ENCODE measurements at places on chromosomes 12 and 14.

DNA sequence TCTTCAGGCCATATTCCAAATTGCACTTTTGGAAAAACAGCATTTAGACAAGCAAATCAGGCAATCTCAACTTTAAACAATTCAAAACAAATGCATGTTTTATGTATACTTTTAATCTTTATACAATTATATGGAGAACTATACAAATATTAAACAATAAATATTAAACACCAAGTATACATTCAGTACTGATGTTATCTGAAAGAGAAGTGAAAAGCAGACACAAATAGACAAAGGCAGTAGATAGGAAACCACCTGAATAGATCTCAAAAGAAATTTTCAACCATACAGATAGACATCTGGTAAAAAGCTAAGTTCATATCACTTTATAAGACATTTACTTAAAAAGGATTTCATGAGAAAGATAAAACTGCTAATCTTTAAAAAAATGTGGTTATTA, 65.2 kb downstream of the ZC3H14 start:
- no peak for DNase-seq
- no peak overlapping the region for H3K4me3 ChIP-seq
- no peaks in the 10 kb centered on the region for H3K27me3 ChIP-seq
- no peak overlapping the region for H3K27ac ChIP-seq

- H3K4me3 ChIP-seq, result peak overlapping the region; percentile 98
- no peaks in the 10 kb centered on the region for H3K27me3 ChIP-seq
- peak overlapping the region; percentile 93 for H3K27ac ChIP-seq
- peaks cover 33% of the 10 kb centered on the region for H3K4me1 ChIP-seq
- peaks cover 49% of the 10 kb centered on the region for H3K36me3 ChIP-seq
Observed at GRCh38 chr12:56104815-56105608, 653 bp downstream of the PA2G4 start.

DNA sequence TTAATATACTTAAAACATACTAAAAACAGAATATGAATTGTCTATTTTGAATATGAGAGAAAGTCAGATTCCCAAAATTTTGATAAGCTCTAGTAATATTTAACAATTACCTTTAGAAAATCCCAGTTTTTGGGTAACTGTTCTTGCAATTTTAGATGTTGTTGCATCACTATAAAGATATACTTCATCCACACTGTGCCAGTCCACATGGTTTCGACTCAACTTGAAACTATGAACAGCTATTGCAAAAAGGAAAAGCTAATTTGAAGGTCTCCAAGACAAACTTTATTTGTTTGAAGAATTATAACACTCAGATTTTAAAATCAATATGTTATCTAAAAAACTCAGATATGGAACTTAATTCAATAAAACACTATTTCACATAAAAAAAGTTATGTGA, 59.9 kb downstream of the DDHD1 start:
- no peak overlapping the region for H3K4me3 ChIP-seq
- H3K36me3 ChIP-seq, result peaks cover 43% of the 10 kb centered on the region
- no peaks in the 10 kb centered on the region for H3K27me3 ChIP-seq
- peaks cover 7% of the 10 kb centered on the region for H3K4me1 ChIP-seq
- DNase-seq, result no peak

DNA sequence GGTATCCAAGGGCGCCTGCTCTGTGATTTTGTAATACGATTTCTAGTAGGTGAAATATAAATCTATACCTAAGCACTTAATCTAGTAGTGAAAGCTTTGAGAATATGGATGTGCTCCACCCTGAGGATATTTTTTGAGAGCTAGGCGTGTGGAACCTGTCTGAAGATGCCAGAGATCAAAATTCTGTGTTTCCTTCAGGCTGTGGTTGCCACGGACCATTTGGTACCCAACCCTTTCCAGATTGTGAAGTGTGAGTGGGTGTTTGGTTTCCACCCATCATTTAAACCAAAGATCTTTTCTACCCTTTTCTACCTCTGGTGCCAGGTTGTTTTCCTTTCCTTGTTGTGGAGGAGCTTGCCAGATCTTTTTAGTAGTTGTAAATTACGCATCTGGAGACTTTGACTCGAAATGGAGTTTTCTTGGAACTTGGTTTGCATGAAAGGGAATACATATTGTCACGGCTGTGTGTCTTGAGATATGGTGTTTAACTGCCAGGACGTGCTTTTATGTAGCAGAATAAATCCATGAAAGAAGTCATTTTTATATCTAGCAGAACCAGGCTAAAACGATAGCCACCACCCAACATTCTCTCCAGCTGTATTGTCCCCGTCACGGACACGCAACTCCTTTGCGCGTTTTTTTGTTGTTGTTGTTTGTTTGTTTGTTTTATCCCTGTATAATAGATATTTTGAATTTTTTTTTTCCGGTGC, 2.2 kb downstream of the LRFN5 start:
- H3K4me1 ChIP-seq, result peaks cover 38% of the 10 kb centered on the region
- H3K4me3 ChIP-seq, result no peak overlapping the region
- DNase-seq, result no peak
- peaks cover 57% of the 10 kb centered on the region for H3K27me3 ChIP-seq
- H3K36me3 ChIP-seq, result no peaks in the 10 kb centered on the region

- DNase-seq, result no peak
- no peaks in the 10 kb centered on the region for H3K27me3 ChIP-seq
- H3K4me1 ChIP-seq, result peaks cover 29% of the 10 kb centered on the region
- H3K36me3 ChIP-seq, result no peaks in the 10 kb centered on the region
- no peak overlapping the region for H3K27ac ChIP-seq
- no peak overlapping the region for H3K4me3 ChIP-seq
Observed at GRCh38 chr12:6438345-6438744, 6.4 kb upstream of the CD27 start.

DNA sequence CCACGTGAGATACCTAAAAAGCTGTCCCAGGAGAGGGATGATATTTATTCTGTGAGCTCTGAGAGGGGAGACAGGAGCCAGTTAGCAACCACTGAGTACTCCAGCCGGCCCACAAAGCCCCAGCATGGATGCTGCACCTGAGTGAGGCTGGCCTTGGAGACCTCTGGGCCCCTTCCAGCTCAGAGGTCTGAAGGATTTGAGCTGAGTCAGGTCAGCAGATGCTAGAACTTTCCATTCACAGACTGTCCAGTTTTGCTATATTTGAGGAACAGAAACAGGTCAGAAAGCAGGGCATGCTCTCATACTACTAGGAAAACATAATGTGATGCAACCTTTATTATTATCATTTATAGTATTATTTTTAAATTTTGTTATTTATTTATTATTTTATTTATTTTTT, 15.0 kb upstream of the MAPKAPK5 start:
- peaks cover 9% of the 10 kb centered on the region for H3K27me3 ChIP-seq
- no peaks in the 10 kb centered on the region for H3K36me3 ChIP-seq
- no peaks in the 10 kb centered on the region for H3K4me1 ChIP-seq
- no peak overlapping the region for H3K4me3 ChIP-seq
- no peak overlapping the region for H3K27ac ChIP-seq
- DNase-seq, result no peak

DNA sequence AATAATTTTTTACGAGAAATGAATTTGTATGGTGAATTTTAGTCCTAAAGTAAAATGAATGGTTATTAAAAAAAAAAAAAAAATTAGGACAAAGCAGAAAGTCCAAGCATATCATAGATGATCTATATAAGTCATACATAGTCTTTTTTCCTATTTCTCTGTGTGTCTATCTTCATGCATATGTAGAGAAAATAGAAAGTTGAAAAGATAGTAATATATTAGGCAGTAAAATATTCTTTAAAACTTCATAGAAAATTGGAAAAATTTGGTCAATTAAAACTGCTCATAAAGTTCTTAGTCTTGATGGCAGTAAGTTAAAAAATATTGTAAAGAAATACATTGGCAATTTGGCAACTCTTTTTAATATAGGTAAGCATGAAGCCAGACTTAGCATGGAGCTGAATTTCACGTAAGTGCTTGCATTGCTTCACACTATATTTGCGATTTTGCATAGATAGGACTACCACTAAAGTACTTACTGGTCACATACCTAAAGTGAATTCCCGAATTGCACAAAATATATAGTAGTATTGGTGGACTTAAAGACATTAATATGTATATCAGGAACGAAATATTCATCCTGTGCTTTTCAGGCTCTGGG, 303.8 kb downstream of the IPO8 start:
- no peaks in the 10 kb centered on the region for H3K4me1 ChIP-seq
- H3K27me3 ChIP-seq, result no peaks in the 10 kb centered on the region
- H3K27ac ChIP-seq, result no peak overlapping the region
- H3K4me3 ChIP-seq, result no peak overlapping the region

DNA sequence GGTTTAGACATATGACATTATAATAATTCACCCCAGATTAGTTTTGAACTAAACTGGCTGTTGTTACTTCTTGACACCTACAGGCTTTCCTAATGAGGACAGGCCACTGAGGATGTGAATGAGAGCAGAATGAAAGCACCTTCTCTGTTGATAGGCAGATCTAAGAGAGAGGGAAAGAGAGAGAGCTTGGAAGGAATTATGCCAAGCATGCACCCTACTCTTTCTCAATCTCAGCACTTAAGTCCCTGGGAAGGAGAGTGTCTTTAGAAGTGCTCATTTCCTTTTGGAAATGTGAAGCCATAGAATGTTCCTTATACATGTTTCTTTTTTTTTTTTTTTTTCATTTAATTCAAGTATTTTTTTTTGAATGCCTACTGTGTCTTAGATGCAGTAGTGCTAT, 49.0 kb downstream of the TBC1D15 start:
- no peak for DNase-seq
- peaks cover 69% of the 10 kb centered on the region for H3K36me3 ChIP-seq
- no peak overlapping the region for H3K4me3 ChIP-seq
- no peak overlapping the region for H3K27ac ChIP-seq

DNA sequence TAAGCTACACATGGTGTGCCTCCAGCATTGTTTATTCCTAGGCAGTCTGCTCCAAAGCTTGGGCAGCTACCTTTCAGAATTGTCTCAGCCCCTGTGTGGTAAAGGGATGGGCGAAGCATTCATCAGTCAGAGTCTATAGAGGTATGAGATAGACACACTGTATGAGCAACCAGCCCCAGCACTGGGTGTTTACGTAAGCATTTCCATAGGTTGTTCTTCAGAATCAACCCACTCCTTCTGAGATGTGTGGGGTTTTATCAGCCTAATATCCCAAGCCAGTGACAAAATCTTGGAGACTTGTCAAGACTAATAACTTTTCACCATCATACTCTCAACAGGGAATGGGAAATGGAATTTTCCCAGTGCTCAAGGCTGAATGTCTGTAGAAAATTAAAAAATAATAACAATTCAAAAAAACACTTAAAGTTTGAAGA, 98.2 kb downstream of the BTG1 start:
- H3K4me3 ChIP-seq, result no peak overlapping the region
- H3K4me1 ChIP-seq, result peaks cover 33% of the 10 kb centered on the region
- DNase-seq, result no peak
- H3K36me3 ChIP-seq, result no peaks in the 10 kb centered on the region
- H3K27ac ChIP-seq, result no peak overlapping the region
- no peaks in the 10 kb centered on the region for H3K27me3 ChIP-seq

GRCh38 chr14:75391953-75392352, 35.9 kb upstream of the JDP2 start:
- H3K27ac ChIP-seq, result no peak overlapping the region
- H3K27me3 ChIP-seq, result no peaks in the 10 kb centered on the region

DNA sequence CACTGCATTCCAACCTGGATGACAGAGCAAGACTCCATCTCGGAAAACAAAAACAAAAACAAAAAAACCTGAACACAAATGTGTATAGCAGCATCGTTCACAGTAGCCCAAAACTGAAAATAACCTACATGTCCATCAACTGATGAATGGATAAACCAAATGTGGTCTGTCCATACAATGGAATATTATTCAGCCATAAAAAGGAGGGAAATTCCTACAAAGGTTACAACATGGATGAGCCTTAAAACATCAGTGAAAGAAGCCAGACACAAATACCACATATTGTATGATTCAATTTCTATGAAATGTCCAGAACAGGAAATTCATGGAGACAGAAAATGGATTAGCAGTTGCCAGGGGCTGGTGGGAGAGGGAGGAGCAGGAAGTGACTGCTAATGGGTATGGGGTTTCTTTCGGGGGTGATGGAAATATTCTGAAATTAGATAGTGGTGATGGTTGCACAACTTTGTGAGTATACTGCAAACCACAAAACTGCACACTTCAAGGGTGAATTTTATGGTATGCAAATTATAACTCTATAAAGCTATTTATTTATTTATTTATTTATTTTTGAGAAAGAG, 4.0 kb downstream of the MYL2 start:
- no peak overlapping the region for H3K4me3 ChIP-seq
- H3K27me3 ChIP-seq, result no peaks in the 10 kb centered on the region
- H3K27ac ChIP-seq, result no peak overlapping the region

DNA sequence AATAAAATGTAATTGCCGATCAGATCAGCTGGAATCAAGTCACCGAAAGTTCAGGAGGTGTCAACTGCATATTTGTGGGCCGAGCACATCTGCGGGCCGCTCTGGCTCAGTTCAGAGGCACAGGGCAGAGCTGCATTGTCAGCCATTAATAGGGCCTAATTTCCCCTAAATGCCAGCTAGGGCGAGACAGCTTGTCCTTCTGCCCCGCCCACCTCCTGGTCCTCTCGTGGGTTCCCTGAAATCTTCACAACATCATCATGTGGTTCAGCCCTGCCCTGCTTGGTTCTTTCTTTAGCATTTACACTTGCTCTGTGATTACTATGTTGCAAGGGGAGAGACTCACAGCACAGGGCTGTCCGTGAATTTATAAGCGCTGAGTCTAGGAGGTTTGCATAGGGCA, 148.9 kb downstream of the CHST11 start:
- DNase-seq, result no peak
- peaks cover 41% of the 10 kb centered on the region for H3K36me3 ChIP-seq
- H3K4me1 ChIP-seq, result peaks cover 63% of the 10 kb centered on the region
- H3K27ac ChIP-seq, result peak overlapping the region; percentile 66
- H3K27me3 ChIP-seq, result no peaks in the 10 kb centered on the region

DNA sequence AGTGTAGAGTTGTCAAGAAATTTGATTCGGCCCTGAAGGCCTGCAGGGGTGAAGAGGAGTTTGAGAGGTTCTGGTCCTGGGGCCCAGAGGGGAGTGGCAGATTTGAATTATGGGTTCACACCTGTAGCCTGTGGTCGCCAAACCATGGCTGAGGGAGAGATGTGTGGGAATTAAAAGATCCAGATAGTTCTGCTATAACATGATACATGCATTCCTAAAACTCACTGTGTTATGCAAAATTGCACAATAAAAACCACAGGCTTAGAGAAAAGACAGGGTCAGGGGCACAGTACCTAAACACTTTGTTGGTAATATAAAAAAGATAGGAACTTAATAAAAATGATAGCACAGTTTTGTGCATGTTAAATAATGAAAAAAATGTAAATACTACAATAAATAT, 106.2 kb downstream of the TMEM30B start:
- DNase-seq, result no peak
- no peak overlapping the region for H3K4me3 ChIP-seq
- no peaks in the 10 kb centered on the region for H3K4me1 ChIP-seq
- H3K27ac ChIP-seq, result no peak overlapping the region
- no peaks in the 10 kb centered on the region for H3K36me3 ChIP-seq
- H3K27me3 ChIP-seq, result peaks cover 19% of the 10 kb centered on the region

Measured in activated B cell treated with CpG ODN at 0.5 μM for 24 hours (primary cell).